KG1 (cell line): ENCODE measurements at places on chromosomes 6 and 20.
A peak's percentile ranks its signal among the peaks of the same experiment; 100 is the strongest.

DNA sequence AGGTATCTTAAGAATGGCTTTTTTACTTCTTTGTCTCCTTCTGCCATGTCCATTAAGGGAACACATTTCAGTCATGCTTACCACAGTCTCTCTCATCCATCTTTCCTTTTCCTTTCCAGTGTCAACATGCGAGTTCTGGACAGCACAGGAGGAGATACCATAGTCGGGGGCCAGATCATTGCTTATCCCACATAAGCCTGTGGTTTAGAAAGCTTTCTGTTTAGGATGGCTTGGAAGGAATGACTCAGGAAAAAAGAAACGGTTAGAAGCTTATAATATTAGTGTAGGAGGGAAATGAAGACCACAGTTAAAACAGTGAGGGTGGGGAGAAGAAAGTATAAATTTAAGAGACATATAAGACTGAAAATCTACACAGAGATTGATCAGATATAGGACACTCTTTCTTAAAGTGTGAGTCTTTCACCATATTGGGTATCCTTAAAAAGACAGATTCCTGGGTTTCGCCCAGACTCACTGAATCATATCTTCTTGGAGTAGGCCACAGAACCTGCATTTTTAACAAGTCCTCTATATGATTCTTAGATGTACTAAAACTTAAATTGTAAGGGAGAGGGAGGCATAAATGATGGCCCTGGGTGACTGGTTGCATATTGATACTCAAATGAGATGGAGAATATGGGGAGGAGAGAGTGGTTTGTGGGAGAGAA, 36.1 kb downstream of the DSE start:
- DNase-seq: no peak

GRCh38 chr20:37200376-37200775, 21.0 kb upstream of the MROH8 start:
- no peak for DNase-seq

DNA sequence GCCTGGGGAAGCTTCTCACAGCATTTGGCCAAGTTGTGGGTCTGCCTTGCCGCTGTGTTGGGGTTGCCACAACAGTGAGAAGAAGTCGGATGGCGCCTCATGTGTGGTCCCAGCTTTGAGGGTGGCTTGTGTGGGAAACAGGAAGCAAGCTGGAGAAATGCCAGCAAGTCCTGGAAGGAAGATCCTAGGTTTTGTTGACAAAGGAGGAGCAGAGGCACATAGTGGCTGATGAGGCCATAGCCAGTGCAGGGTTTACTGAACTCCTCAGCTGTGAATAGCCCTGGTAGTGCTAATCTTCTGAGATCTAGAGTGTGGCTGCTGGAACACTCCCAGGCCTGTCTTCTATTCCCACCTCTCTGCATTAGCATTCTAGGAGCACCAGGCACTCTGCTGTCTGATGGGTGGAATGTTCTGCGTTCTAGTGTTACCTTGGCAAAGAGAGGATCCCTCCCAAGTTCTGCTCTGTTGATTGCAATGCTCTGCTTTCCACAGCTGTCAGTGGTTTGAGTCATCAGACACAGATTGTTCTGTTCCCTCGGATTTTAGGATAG, 25.2 kb downstream of the SNPH start:
- DNase-seq: no peak

DNA sequence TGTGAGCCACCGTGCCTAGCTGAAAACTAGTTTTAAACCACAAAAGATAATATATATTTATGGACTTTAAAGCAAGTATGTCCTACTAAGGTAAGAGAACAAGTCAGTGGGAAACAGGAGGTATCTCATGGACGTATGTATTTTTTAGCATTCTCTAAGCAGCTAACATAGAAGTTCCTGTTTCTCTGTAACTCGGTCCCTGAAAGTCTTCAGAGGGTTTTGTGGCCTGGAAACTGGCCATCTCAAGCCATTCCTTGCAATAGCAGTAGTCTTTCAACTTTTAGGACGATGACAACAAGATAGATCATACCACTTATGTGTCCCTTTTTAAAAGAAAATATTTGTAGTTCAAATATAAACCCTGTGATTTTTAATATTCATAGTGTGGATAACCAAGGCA, 95.6 kb upstream of the RALGAPA2 start:
- no peak for DNase-seq

DNA sequence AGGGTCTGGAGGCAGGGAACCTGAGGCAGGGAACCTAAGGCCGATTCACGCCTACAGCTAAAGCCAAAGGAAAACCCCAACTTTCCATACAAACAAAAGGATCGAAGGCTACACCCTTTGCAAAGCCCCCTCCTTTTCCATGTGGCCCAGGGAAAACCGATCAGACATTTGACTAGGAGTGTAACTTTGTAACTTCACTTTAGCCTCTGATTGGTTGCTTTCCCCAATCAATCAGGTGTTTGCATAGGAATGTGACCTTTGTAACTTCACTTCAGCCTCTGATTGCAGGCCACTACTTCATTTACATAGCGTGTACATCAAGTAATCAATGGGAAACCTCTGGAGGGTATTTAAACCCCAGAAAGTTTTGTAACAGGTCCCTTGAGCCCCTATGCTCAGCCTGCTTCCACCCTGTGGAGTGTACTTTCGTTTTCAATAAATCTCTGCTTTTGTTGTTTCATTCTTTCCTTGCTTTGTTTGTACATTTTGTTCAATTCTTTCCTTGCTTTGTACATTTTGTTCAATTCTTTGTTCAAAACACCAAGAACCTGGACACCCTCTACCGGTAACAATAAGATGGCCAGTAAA, 43.3 kb downstream of the CHD6 start:
- DNase-seq: no peak

GRCh38 chr6:108884211-108885059, 36.2 kb downstream of the ARMC2 start:
- no peak for DNase-seq

GRCh38 chr6:55019591-55019990, 154.7 kb upstream of the HCRTR2 start:
- DNase-seq: no peak

- DNase-seq: peak; percentile 7
These were observed at the start of gene RIPPLY2 for GRCh38 chr6:83853178-83854000. RIPPLY2 (plus strand) TSS chr6:83853360; CDS start chr6:83853417, 57 bp downstream.

DNA sequence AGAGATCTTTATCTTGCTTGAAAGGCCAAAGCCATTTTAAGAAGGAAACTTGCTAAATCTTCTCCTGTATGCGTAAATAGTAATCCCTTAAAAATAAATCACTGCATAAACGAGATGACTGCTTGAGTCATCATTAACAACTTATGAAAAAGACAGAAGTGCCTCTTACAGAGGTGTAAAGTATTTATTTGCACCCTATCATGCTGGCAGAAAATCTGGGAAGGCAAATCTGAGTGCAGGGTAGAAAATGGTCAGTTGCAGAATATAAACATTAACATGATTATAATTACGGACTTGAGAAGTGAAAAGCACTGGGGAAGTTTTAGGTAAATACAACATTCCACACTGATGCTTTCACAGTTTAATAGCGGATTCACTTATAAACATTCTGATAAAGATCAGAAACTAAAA, 67.5 kb upstream of the FBXO30 start:
- DNase-seq: no peak

DNA sequence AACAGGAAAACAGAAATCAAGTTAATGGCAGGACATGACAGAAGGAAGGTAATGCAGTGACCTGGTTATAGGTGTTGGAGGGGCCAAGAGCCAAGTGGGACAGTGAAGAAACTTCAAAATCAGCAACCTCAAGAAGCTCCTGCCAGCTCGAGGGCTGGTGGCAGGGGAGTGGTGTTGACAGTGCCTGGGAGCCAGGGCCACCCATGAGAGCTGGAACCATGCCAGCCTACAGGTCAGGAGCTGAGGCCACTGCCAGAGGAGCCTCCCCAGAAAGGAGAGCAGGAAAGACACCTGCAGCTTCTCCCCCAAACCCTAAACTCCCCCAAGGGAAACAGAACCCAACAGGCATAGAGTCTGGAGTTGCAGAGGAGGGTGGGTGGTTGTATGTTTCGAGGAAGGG, 262.1 kb downstream of the LRFN2 start:
- DNase-seq: no peak

DNA sequence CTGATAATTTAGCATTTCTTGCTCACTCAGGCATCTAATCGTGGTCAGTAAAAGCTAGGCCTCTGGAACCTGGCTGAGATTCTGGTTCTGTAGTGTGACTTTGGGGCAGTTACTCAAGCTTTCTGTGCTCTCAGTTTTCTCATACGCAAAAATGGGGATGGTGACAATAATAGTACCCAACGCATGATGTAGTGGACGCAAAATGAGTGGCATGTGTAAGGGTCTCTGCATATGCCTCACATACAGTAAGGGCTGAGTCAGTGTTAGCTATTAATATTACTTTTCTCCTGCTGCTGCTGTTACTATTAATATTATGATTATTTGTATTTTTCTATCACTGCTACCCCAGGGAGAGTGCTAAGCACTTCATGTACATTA, 686 bp downstream of the GINS1 start:
- DNase-seq: no peak

DNA sequence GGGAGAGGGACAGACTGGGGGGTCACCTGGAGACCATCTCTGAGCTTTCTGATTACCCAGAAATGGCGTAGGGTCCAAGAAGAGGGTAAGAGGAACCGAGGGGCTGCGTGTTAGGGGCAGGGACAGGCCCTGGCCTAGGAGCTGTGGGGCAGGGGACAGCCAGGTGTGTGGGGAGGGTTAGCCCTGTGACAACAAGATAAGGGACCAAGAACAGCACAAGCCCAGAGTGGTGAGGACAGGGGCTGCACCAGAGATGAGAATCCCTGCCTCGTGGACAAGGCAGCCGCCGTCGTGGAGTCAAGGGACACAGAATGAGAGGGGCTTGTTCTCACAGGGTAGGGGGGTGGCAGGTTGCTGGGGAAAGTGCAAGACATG, 449 bp upstream of the AVP start:
- DNase-seq: no peak

DNA sequence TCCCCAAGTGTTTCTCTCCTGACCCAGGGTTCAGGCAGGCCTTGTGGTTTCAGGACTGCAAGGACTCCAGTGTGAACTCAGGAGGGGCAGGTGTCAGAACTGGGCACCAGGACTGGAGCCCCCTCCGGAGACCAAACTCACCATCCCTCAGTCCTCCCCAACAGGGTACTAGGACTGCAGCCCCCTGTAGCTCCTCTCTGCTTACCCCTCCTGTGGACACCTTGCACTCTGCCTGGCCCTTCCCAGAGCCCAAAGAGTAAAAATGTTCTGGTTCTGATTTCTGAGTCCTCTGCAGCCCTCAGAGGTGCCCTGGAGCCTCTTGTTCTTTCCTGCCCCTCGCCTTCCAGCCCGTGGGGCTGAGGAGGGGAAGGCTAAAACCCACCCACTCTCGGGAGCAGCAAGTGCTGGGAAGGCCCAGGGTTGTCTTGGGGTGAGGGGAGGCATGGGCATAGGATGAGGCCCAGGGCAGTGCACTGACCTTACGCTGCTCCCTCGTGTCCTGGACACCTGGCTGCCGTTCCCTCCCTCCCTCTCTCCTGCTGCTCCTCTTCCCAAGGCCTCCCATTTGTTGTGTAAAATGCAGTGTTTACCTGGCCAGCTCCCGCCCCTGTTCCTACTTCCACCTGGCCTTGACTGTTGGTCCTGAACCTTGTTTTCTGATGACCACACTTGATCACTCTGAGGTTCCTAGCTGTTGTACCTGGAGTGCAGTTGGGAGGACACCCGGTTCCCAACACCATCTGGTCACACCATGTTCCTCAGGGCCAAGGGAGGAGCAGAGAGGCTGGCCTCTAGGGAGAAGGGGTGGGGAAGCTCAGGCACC, 9.9 kb downstream of the CNPY3 start:
- DNase-seq: no peak

GRCh38 chr6:134590449-134590848, 272.5 kb upstream of the SGK1 start:
- no peak for DNase-seq

DNA sequence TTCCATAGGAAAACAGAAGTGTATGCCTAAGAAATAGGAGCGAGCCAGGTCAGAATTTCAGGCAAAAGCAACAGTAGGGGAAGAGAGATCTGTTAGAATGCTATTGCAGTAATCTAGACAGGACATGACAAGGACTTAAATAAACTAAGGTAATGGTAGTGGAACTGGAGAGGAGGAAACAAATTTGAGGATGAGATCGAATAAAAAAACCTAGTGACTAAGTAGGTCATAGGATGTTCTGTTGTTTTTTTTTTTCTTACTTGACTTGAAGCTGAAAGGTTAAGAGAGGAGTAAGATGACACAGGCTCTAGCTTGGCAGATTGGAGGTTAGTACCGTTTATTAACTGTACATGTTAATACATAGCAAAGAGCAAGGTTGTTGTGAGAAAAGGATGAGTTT, 28.6 kb downstream of the ORC3 start:
- DNase-seq: no peak

GRCh38 chr20:15556869-15557268, 1016.4 kb downstream of the KIF16B start:
- DNase-seq: no peak
